Fibroblast of the aortic adventitia (primary cell): ENCODE measurements at places on chromosomes 1 and 21.

- DNase-seq = no peak
Observed at GRCh38 chr1:234517110-234517802, 38.3 kb upstream of the TARBP1 start.

GRCh38 chr1:223500560-223501425 lies 107.6 kb downstream of the CCDC185 start:
- peak; percentile 83 for DNase-seq

DNA sequence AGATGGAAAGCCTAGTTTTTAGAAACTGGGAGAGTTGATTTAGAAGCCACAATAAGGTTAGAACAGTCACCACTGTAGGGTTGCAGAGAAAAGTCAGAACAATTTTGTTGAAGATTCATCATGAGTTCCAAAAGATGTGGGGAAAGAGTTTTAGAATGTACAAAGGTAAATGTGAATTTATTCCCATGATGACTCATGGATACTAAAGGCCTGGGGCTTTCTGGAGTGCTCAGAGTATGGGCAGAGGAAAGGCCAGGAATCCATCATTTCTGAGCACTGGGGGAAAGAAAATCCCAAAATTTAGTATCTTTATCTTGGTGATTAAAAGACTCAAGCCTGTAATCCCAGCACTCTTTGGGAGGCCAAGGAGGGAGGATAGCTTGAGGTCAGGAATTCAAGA lies 17.8 kb downstream of the YBX1 start:
- DNase-seq = no peak

DNA sequence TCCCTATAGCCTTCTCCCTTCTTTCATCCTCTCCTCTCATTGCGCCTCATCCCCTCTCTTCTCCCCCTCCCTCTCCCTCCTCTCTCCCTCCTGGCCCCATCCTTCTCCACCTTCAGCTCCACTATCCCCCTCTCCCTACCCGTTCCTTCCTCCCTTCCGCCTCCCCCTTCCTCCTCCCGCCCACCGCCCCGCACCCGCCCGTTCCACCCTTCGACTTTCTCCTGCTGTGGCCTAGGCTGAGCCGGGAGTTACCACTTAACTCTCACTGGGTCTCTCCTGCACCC lies 1.6 kb downstream of the NPR1 start:
- no peak for DNase-seq

DNA sequence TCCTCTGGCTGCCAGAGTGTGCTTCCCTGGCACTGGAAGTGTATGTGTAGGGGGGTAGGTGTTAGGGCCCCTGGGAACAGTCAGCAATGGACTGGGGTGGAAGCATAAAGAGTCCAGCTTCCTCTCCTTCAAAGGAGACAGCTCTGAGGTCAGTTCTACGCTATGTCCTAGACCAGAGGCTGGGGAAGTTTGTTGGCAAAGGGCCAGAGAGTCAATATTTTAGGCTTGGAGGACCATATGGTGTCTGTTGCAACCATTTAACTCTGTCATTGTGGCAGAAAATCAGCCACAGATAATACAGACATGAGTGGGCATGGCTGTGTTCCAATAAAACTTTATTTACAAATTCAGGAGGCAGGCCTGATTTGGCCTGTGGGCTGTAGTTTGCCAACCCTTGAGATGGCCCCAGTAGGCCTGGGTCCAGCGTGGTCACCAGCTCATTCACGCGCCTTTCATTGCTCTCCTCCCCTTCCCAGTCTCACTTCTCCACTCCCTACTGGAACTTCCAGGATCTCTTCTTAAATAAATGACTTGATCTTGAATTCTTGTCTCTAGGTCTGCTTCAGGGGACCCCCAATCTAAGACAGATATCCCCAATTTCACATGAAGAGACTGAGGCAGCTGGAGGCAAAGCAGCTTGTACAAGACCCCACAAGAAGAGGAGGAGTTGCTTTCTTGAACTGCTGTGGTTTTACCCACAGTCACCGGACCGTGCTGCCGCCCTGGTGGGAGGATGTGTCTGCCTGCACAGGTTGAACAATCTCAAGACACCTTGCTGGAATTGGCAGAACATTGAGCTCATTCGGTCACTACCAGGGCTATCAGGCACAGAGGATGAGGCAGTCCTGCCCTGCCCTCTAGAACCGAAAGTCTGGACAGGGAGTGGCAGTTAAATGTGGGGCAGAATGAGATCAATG lies 162.4 kb upstream of the POU3F1 start:
- no peak for DNase-seq

DNA sequence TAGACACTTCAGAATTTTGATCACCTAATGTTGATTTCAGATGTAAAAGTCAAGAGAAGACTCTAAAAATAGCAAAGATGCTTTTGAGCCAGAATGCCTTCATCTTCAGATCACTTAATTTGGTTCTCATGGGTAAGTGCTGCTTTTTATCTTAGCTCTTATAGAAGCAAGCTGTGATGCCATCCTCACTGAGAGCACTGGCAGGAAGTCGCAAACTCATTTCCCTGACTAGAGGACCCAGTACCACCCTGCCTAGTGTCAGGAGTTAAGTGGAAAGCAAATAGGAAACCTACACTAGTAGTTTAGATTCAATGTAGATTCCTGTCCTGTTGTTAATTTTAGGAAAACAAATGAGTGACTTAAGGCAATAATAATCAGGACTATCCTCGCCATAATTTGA lies 12.1 kb downstream of the IFNAR2 start:
- DNase-seq = no peak

- peak; percentile 8 for DNase-seq
Observed at GRCh38 chr1:66022904-66023620, 230.4 kb downstream of the PDE4B start.

GRCh38 chr21:41598561-41599431 lies 90.8 kb upstream of the TMPRSS2 start:
- no peak for DNase-seq

DNA sequence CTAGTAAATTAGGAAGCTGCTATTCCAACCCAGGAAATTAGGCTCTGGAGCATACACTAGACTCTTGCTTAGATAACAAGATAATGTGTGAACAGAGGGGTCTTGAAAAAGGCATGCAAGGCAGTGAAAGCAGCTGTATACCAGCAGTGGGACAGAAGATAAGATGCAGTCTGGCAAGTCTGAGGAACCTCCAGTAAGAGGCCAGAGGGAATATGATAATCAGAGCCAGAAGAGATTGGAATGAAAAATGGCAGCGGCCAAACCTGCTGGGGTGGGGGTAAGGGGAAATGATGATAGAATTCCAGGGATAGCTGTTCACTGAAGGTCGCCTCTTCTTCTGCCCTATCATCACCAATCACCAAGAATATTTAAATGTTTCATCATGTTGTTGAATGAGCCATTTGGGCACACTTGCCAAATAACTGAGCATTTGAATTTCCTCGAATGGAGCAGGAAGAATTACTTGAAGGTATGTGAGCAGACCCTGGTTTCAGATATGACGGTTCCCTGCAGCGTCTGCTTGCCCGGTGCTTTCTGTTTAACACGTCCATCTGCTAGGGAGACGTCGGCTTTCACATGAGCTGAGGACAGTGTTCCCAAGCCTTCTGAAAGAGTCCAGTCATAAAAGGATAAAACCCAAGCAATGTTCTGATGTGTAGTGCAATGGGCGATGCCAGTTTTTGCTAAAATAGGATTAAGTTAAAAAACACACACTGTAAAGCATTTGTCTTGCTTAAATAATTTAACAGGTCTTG lies 173.3 kb downstream of the RWDD3 start:
- no peak for DNase-seq

DNA sequence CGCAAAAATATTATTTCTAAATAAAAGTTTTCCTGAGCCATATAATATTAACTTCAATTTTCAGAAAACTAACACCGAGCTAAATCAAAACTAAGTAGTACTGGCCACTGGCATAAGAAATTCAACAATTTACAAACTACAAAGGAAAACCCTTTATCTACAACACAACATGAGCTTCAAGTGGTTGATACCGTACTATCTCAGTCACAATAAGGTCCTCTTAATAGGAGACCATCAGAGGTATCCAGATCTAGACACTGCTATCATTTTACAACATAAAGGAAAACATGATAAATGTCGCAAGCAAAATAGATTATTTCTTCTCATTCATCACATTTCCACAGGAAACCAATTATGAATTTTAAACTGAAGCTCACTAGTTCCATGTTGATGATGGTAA lies 39.5 kb downstream of the GATAD2B start:
- no peak for DNase-seq

- DNase-seq = no peak
Observed at GRCh38 chr1:209454340-209454994, 129.0 kb upstream of the CAMK1G start.

GRCh38 chr1:91383456-91383855 lies 21.2 kb downstream of the HFM1 start:
- peak; percentile 37 for DNase-seq

DNA sequence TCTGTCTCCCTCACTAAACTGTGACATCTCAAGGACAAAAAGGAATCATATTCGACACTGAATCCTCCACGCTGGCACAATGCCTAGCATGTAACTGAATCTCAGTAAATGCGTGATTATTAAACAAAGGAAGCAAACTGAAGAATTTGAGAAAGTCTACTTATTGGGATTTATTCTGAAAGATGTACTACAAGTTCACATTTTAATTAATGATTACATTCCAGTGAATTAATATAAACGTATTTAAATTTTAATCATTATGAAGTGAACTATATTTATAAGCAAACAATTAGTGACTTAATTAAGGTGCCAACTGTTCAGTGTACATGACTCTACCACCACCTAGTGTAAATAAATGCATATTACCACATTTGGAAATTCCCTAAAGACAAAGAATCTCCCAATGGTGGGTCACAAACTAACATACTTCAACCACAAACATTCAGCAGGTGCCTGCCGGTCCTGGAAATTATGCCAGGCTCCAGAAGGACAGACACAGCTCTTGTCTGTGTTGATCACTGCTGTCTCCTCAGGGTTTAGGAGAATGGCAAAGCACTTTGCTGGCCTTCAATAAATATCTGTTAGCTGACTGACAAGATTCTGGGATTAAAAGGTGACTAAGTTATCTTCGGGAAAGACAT lies 56.3 kb downstream of the SMYD3 start:
- peak; percentile 49 for DNase-seq

DNA sequence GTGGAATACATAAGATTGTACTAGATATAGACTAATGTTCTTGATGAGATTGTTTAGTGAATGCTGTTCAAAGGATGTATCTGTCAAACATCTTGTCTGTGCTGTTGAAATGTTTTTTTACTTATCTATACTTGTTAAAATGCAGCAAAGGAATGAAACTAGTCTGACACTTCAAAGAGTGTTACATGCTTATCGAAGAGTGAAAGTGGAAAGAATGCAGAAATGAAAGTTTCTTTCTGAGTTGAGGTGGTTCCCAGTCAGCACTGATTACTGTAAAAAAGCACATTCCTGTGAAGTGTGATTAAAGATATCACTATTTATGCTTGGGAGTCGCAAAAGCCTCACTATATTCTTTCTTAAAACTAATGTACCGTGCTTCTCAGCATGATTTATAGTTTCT lies 1225.2 kb downstream of the NCAM2 start:
- no peak for DNase-seq

GRCh38 chr1:18944810-18945209 lies 11.7 kb downstream of the IFFO2 start:
- no peak for DNase-seq

DNA sequence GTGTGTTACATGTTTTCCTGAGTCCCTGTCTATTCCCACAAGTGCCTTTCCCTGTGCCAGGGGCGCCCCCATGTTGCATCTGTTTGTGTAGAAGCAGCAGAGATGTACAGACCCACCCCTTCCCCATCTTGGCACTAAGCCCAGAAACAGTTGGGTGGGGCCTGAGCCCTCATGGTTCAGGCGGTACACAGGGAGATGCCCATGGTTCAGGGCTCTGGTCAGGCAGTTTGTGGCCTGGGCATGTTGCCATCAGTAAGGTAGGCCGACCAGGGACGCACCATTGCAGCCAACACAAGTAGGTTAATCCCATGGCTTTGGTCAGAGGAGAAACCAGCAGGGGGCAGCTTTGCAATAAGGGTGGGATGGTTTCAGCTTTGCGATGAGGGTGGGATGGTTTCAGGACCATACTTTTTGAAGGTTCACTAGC lies 914 bp upstream of the ADGRB2 start:
- DNase-seq = no peak

DNA sequence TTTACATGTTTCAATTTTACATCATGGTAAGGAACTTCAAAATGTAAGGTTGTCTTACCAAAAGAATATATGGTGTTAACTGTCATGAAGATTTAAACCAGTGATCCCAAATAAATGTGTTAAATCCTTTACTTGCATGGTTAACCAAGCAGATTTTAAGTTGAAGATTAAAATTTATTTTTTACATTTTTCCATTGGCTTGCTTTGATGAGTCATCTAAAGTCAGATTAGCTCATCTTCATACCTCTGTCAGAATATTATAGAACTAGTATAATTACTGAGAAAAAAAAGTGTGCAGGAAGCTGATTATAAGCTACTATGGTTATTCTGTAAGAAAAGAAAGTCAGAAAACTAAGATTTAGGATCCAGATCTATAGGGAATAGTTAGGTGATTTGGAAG lies 95.3 kb upstream of the DPH5 start:
- no peak for DNase-seq

- no peak for DNase-seq
Observed at GRCh38 chr1:163459539-163459938, 137.8 kb downstream of the NUF2 start.

DNA sequence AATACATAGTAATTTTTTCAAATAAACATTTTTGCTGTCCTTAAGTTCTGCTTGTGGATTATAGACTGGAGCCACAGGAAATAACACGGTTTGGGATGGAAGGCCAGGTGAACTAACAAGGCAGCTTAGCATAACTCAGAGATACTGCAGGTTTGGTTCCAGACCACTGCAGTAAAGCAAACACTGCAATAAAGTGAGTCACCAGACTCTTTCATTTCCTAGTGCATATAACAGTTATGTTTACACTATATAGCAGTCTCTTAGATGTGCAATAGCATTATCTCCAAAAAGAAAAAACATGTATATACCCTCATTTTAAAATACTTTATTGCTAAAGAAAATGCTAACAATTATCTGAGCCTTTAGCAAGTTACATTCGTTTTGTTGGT lies 22.0 kb downstream of the LRRC42 start:
- DNase-seq = no peak

GRCh38 chr1:163162381-163162914 lies 40.3 kb downstream of the RGS5 start:
- peak; percentile 38 for DNase-seq

DNA sequence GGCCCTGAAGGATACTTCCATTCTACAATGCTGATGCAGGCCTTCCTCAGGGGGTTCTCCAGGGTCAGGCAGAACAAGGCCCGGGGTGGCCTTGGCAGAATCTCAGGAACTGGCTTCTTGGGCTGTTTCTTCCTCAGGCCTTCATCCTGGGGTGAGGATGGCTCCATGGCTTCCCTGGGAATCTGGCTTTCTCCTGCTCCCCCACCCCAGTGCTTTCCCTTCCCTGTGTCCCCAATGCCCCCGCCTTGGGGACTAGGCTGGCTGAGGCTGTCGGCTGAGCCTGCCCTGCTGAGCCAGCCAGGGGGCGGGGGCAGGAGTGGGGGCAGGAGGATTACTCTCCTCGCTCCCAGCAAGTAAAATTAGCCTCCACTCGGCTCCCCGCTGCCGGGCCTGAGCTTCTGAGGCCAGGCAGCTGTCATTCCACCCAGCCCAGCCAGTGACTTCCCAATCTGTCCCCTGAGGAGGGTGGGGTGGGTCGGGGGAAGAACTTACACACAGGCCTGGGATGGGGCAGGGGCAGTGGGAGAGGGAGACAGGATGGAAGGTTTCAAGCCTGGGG lies at the start of gene CACNA1S:
Gene CACNA1S, minus strand, starts transcription at position 254 of the 559 bp plus-strand sequence. Its CDS starts 87 bp downstream, at position 167.
- no peak for DNase-seq
